ENCODE measurements at places on chromosomes 4 and X.

- DNase-seq, result no peak
These were observed 92.2 kb upstream of the GATB start for GRCh38 chr4:151853034-151853433.

DNA sequence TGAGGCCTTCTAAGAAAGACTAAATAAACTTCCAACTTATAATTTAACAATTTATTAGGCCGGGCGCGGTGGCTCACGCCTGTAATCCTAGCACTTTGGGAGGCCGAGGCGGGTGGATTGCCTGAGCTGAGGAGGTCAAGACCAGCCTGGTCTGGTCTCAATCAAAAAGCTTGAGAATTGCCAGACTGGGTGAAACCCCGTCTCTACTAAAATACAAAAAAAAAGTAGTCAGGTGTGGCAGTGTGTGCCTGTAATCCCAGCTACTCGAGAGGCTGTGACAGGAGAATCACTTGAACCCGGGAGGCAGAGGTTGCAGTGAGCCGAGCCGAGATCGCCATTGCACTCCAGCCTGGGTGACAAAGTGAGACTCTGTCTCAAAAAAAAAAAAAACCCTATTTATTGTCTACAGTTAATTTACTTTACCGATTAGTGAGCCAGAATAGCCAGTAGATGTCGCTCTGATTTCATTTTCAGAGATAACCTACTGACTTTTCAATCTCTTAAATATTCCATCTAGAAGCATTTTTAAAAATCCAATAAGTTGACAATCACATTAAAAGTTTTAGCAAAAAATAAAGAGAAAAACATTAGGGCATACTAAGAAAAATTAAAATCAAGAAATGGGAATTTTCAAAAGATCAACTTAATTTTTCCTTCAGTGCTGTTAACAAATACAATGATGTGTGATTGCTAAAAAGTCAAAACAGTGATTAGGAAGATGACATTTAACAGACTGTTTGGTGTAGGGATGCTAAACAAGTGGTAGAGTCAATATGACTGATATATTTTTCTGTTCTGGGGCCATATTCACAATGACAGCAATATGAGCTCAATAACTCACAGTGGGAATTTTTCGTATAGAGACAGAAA is 4.3 kb upstream of the SHROOM3 start:
- DNase-seq, result peak; percentile 42

DNA sequence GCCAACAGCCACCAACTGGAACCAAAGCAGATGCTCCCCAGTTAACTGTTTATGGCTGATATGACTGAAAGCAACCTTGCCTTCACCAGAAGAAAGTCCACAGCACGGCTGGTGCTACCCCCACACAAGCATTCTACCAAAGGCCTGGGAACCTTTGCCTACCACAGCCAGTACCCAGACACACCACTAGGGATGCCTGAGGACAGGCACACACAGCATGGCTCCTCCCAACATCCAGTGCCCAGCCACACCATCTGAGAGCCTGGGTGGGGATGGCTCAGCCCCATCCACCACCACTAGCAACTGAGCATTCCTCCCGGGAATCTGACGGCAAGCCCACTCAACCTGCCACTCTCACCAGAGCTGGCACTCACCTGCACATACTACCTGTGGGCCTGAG is 178.6 kb downstream of the SLC7A11 start:
- DNase-seq, result no peak

- no peak for DNase-seq
These were observed 195.1 kb downstream of the FBXW7 start for GRCh38 chr4:152340818-152341217.

GRCh38 chr4:985123-985830 is 1.6 kb upstream of the IDUA start:
- DNase-seq, result peak; percentile 86

DNA sequence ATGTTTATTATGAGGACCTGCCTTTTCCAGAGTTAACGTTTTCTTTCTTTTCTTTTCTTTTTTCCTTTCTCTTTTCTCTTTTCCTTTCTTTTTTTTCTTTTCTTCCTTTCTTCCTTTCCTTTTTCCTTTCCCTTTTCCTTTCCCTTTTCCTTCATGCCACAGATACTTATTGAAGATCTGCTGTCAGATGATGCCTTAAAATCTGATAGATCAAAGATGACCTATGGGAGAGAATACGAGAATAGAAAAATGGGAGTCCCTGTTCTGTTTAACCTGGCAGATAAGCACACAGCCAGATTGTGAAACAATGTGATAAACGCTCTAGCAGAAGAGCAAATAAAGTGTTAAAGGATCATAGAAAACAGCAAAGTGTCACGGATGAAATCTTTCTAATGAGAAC is 38.9 kb downstream of the AFF1 start:
- DNase-seq, result no peak

Data from hepatic stellate cell (primary cell).